Stimulated activated CD8-positive, alpha-beta memory T cell treated with anti-CD3 and anti-CD28 coated beads, Interleukin-12 subunit alpha, Interleukin-12 subunit beta, amount 100 ng/mL, for 4 hours (primary cell): ENCODE measurements at places on chromosomes 13 and 19.

DNA sequence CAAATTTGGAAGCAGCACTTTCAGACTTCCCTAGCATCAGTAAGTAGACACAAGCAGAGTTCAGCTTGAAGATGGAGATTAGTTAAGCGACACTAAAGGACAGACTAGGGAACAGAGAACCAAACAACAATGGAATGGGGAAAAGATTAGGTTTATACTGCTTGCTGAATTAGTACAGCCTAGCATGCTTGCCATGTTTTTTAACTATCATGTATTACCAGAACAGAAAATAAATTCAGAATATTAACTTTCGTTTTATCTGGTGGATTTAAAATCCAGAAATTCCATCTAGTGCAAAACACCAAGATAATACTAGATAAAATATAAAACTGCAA lies 451.5 kb upstream of the SLC10A2 start:
- no peak for DNase-seq

GRCh38 chr13:32893176-32893575 lies 123.0 kb upstream of the KL start:
- no peak for DNase-seq

- no peak for DNase-seq
These were observed 2.1 kb downstream of the KCNN4 start for GRCh38 chr19:43778651-43779050.

- DNase-seq, result no peak
These were observed 401 bp upstream of the ZNF765 start for GRCh38 chr19:53394522-53394973.

GRCh38 chr19:30448386-30449077 lies 76.3 kb downstream of the ZNF536 start:
- no peak for DNase-seq

GRCh38 chr19:54155694-54156093 lies 3.8 kb downstream of the LENG1 start:
- no peak for DNase-seq

GRCh38 chr13:37366044-37366770 lies 232.4 kb downstream of the POSTN start:
- DNase-seq, result no peak

GRCh38 chr13:27678306-27679040 lies 56.8 kb downstream of the POLR1D start:
- no peak for DNase-seq

DNA sequence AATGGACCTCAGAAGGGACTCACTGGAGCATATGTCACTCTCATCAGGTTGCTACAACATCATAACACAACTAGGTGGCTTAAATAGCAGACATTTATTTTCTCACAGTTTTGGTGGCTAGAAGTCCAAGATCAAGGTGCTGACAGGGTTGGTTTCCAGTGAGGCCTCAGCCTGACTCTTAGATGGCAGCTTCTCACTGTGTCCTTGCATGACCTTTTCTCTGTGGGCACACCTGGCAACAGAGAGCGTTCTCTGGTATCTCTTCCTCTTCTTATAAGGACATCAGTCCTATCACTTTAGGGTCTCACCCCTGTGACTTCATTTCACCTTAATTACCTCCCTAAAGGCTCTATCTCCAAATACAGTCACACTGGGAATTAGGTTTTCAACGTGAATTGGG lies 74.5 kb downstream of the CYSLTR2 start:
- no peak for DNase-seq

DNA sequence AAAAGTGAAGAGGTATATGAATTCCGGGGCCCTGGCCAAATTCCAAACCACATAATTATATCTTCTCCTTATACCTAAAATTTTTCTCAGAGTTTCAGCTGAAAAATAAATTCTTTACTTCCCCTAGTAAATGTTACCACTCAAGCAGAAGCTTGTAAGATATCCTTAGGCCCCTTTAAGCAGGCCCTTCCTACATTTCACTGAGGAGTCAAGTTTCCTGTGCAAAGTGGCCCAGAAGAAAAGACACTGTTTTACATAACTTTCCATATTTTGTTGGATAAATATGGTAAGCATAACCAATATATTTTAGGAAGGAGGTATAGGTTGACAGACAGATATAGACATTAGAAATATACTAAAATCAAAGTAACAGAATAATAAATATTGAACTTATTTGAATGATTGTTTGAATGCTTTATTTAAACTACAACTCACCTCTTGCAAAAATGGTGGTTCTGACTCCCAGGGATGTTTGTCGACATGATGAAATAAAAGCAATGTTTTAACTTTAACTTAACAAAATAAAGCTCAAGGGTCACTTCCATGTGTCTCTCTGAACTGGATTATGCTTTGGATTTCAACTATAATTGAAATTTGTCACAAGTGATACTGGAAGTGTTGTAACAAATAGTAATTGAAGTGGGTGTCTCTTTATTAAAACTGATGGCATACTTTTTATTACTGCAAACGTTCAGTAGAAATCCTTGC lies 141.2 kb downstream of the SPRY2 start:
- DNase-seq, result no peak

DNA sequence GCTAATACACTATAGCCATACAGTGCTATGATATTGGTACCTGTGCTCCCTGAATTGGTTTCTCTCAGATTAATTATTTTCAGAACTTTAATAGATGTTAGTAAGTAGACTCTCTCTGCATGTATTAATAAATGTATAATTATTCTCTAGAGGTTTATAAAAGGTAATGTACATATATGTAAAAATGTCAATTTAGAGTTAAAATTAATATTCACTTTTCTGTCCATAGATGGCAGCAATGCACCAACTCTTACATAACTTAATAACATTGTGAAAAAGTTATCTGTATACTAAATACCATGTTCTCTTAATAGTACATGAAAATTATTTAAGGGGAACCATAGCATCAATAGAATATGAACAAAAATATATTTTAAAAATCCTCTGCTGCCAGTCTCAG lies 515.0 kb upstream of the KLHL1 start:
- DNase-seq, result no peak

DNA sequence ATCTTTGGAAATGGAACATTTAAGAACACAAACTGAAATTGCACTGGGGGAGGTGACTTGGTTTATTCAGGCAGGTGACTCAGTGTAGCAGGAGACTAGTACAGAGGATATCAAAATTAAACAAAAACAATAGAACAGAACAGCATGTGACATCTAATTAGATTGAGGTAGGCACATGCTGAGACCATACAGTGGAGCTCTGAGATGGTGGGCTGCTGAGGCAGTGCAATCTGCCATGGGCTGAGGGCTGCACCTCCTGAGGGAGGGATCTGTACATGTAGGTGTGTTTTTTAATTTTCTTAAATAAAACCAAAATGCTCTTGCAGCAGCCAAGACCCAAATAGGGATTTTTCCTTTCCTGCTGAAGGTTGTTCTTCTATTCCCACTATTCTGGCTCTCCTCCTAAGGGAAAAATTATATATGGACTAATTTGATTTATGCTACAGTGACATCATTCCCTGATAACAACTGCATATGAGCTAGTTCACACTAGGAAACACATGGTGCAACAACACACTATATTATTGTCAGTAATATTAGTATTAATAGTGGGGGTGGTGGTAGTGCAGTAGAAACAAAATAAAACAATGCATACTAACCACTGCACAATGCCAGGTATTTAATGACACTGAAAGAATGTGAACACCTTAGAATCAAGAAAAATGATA lies 48.0 kb downstream of the LNX2 start:
- no peak for DNase-seq

GRCh38 chr13:31286930-31287329 lies 87.2 kb downstream of the B3GLCT start:
- no peak for DNase-seq

GRCh38 chr13:51803422-51804294 lies at the start of gene DHRS12:
DHRS12 (minus strand) TSS chr13:51804163; CDS start chr13:51799659, 4,504 bp downstream.
- peak; percentile 79 for DNase-seq

- no peak for DNase-seq
These were observed 12.1 kb downstream of the LONP1 start for GRCh38 chr19:5707576-5708575.

DNA sequence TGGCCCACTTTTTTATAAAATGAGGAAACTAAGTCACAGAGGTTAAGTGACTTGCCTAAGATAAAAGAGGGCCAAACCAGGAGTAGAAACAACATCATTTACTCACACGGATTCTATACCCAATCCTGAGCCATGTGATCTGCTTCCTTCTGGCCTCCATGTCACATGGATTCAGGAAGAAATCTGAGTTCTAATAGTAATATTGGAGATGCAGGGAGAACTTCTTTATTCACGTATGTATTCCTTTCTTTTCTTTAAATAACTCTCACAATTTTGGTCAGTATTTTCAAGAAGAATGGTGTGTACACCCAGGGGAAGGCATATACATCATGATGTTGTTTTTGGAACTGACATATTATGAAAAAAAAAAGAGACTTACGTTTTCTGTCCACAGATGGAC lies 1.8 kb downstream of the POSTN start:
- DNase-seq, result no peak

DNA sequence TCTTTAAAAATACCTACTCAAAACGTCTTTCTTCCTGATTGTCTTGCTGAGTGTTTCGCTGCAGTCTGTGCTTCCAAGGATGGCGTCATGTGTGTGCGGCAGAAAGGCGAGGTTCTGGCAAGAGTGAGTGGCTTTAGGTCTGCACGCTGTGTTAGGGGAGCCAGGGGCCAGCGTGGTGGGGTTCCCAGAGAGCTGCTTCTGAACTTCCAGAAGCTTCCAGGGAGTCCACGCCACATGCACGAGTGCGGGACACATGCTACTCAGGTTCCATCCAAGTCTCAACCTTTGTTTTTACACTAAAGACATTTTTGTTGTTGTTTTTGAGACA lies 67.9 kb downstream of the ATP11A start:
- no peak for DNase-seq

GRCh38 chr13:111402441-111402840 lies 82.0 kb downstream of the TEX29 start:
- no peak for DNase-seq

DNA sequence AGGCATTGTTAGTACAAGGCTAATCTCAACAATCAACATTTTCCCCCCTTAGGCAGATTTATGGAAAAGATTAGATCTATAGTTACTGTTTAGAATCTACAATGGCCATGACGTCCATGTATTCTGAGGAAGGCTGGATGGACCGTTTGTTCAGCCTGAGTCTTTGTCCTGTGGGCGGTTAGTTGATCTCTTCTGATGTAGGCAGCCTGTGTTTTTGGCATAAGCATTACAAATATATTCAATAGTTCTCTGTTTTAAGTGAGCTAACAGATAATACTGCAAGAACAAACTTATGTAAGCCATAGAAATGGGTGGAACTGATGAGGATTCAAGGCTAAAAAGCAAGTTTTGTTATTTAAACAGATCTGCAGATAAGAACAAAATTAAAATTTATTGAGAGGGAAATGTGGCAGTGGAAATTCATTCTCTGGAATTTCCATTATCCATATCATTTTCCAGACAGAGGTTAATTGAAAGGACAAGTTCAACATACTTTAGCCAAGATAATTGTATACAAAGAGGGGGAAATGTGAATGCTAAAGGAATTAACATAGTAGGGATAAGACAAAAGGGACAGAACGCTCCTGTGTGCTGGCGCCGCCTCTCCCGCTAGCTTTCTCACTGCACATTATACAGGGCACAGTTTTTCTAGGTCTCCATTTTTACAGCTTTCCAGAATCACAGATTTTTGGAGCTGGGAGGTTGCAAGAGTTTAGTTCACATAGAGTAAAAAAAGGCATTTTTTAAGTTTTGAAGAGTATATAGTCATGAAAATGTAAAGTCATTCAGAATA lies 48.6 kb downstream of the FAM124A start:
- no peak for DNase-seq

DNA sequence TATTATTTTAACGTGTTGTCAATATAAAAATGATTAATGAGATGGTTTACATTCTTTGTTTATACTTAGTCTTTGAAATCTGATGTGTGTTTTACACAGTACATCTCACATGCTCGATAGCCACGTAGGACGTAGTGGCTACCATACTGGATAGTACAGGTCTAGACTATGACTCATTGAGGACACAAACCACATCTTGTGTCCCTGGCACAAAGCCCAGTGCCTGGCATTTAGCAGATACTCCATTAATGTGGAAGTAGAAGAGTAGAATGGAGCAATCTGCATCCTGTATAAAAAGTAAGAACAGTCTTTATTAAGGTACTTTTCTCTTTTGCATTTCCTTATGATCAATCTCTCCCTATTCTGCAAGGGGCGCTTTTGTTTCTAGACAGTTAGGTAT lies 49.0 kb upstream of the FRY start:
- DNase-seq, result no peak

GRCh38 chr19:39590265-39590664 lies 12.1 kb upstream of the LGALS13 start:
- no peak for DNase-seq

GRCh38 chr13:69243366-69243765 lies 864.3 kb upstream of the ATXN8OS start:
- no peak for DNase-seq

DNA sequence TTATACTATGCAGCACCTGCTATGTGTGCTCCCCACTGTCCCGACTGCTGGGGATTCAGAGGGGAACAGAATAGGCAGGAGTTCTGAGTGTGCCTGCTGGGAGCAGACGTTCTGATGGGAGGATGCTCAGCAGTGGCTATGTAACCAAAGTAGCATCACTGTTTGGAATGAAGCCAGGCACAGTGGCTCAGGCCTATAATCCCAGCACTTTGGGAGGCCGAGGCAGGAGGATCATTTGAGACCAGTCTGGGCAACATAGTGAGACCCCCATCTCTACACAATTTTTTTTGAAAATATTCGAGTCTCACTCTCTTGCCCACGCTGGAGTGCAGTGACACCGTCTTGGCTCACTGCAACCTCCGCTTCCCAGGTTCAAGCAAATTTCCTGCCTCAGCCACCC lies 6.0 kb downstream of the ATG4D start:
- DNase-seq, result no peak

- DNase-seq, result no peak
These were observed 64.4 kb upstream of the NPAS1 start for GRCh38 chr19:46954993-46955812.

DNA sequence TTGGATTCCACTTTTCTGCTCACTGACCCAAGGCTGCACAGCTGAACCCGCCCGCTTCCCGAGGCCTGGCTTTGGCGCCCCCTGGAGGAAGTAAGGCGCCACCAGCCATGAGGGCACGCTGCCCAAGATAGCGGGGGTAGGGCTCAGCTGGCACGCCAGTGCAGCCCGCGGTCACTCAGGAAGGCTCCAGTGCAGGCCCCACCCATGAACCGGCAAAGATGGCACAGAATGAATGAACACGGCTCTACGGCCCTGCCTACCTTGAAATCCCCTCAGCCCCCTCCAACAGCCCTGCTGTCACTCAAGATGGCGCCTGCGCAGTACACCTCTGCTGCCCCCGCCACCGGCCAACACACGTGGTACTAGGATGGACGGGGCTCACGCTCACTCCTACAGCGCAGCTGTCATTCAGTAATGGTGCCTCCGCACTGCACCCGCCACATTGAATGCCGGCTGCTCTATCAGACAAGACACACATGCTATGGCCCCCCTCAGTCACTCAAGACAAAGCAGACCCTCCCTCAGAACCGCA lies 3.0 kb downstream of the PEG3 start:
- no peak for DNase-seq
